ENCODE measurements at places on chromosomes 11 and 22.

GRCh38 chr22:31588970-31589675 is 72.9 kb downstream of the PISD start:
- no peak for DNase-seq

GRCh38 chr11:130817330-130817944 is 98.8 kb downstream of the SNX19 start:
- no peak for DNase-seq

- peak; percentile 98 for DNase-seq
Measured at GRCh38 chr11:108121274-108122155, at the start of gene ACAT1. ACAT1 (plus strand) TSS chr11:108121567; CDS start chr11:108121607, 40 bp downstream.

DNA sequence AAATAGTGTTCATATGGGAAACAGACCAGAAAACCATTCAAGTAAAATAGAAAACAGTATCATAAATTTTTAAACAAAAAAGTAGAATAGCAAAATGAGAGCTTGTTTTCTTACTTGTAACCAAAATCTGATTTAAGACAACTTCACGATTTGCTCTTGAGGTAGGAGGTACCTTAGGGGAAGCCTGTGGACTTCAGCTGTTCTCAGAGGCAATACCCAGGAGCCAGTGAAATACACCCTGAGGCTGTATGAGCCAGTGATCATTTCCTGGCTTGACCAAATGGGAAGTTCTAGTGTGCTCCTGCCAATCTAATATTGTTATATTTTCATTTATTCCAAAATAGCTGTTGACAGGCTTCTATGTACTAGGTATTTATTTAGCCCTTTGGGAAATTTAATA is 104.8 kb downstream of the ARHGAP42 start:
- no peak for DNase-seq

DNA sequence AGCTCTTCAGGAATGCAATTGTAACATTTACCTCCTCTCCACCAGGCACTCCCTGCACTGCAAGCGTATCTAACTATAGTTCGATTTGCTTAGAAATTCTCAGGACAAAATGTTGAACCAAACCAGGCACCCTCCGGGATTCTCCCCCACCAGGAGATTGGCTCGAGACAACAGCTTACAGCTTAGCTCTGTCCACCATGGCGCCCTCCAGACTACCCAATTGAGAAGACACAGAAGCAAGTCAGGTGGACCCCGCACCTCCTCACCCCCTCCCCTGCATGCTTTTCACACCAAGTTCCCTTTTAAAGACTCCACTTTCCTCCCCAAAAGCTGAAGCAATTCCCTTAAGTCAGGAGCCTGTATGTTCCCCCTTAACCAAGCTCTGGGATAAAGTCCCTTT is 34.7 kb upstream of the RFPL3 start:
- DNase-seq, result no peak

GRCh38 chr22:23068096-23068831 is 2.1 kb upstream of the GNAZ start:
- no peak for DNase-seq

DNA sequence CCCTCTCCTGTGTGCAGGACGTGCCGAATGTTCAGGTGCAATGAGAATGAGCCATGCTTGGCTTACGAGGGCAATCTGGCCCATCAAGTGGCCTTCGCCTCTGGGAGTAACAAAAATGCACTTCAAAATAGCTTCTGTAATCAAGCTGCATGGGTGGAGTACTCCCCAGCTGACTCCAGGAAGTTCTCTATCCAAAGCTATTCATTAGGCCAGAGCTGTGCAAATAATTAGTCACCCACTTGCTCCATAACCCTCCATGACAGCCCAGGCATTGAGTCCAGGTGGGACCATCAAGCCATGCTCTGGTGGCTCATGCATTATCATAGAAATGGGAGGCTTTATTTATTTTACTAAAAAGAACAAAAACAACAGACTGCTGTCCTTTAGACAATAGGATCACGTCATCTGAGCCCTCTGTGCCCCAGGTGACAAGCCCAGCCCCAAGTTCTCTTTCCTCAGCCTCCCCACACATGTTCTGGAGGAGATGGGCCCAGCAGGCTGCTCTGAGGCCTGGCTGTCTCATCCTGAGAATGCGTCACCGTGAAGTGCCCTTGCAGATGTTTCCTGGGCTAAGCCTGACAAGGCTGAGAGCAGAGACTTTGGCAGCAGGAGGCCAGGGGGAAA is 244.7 kb downstream of the ETS1 start:
- DNase-seq, result no peak

DNA sequence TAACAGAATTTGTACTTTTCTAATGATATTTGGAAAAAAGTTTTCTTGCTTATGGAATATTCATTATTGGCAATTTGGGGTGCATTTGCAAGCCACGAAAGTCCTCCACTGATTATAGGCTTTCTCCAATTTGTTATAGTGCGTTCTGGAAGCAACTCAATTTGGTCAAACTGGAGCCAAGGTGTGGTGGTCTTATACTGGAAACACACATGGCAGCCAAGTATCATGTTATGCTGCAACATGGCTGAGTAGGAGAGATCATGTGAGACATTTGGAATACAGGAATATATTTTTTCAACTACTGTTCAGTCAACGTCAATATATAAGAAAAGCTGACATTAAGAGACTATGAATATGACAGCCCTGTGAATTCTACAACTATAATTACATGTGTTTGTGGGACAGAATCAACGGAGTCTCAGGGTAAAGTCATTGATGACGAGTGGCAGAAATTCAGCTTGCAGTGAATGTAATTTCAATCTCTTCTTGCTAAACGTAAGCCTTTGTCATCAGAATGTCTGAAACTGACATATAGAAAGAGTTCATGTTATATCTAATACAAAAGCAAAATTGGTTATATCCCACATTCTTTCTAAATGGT is 83.8 kb upstream of the FIBIN start:
- no peak for DNase-seq

DNA sequence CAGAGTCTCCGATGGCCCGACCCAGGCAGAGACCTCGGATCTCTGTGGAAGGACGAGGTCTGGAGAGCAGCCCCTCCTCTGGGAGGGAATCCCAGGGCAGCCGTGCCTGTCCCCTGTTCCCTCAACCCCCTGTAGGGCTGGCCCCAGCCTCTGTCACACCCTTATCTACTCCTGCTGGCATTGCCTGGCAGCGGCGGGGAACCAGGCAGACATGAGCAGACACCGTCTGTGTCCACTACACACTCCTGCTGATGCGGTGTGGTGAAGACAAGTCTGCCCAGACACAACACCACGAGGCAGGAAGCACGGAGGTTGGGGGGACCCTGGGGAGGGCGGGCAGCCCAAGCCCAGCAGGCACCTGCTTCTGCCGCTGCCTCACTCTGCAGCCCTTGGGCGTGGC is 52.5 kb upstream of the A4GALT start:
- no peak for DNase-seq

DNA sequence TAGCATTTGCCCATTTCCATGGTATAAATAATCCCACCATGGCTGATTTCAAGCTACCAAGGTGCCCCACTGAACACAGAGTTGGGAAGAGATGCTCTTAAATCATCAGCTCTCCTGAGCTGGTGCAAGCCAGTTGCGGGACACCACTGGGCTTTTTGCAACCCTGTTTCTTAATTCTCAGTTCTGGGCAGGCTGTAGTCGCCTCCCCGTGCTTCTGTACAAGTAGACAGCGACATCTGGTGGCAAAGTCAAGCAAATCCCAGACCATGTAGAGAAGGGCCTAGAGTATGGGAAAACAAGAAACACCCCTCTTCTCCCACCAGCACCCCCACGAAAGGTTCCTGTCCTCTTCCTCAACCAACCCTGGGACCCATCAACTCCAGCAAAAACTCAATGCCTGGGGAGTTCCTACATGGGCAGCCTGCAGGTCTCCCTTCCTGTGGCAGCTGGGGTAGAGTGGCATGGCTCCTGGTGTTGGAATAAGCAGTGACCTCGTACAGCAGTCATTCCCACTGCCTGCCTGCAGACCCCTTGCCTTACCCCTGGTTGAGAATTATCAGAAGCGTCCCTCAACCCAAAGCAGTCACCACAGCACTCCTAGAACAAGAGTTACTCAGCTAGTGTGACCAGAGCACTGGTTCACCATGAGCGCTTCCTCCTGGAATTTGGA is 68.4 kb downstream of the IGLL5 start:
- peak; percentile 22 for DNase-seq

GRCh38 chr11:77410076-77410827 is 63.6 kb downstream of the PAK1 start:
- DNase-seq, result no peak

GRCh38 chr22:17266251-17266971 is 47.2 kb upstream of the ADA2 start:
- no peak for DNase-seq

- no peak for DNase-seq
Measured at GRCh38 chr11:100928426-100928825, 201.2 kb downstream of the PGR start.

DNA sequence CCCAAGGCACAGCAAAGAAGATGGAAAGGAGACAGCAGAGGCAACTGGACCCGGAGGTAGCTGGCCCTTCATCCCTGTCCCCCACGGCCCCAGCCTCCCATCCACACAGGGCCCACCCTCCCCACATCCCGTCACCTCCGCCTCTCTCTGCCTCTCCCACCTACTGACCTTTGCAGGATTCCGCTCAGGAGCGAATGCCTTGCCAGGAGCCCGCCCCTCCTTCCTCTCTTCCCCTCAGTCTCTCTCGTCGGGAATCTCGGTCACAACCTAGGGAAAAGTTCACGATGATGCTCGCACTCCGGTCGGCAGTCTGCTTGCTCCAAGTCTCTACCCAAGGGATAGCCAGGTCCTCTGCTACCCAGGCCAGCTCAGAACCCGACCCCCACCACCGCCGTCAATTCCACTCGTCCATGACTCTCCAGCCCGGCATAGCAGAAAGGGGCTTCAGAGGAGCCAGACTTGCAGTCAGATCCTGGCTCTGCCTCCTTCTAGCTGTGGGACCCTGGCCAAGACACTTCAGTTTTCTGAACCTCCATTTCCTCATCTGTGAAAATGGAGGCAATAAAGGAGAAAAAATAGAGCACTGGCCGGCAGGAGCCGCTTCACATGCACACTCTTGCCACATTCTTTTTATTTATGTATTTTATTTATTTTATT is 10.2 kb downstream of the AHNAK start:
- DNase-seq, result no peak

GRCh38 chr22:42397332-42398249 is 34.6 kb downstream of the NFAM1 start:
- DNase-seq, result peak; percentile 17

DNA sequence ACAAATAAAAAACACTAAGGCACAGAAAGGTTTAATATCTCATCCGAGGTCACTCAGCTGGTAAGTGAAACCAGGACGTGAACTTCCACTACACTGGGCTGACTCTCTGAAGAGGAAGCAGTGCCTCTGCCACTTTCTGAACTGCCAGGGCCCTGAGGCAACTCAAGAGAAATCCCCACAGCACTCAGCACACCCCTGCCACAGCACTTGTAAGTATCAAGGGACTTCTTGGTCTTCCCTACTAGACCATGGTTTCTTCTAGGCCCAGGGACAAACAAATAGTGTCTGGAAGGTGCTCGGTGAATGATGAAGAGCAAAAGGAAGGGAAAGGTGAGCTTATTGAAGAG is 49.7 kb downstream of the RPL27A start:
- DNase-seq, result no peak

GRCh38 chr11:128905345-128906184 is 14.4 kb downstream of the KCNJ5 start:
- no peak for DNase-seq

DNA sequence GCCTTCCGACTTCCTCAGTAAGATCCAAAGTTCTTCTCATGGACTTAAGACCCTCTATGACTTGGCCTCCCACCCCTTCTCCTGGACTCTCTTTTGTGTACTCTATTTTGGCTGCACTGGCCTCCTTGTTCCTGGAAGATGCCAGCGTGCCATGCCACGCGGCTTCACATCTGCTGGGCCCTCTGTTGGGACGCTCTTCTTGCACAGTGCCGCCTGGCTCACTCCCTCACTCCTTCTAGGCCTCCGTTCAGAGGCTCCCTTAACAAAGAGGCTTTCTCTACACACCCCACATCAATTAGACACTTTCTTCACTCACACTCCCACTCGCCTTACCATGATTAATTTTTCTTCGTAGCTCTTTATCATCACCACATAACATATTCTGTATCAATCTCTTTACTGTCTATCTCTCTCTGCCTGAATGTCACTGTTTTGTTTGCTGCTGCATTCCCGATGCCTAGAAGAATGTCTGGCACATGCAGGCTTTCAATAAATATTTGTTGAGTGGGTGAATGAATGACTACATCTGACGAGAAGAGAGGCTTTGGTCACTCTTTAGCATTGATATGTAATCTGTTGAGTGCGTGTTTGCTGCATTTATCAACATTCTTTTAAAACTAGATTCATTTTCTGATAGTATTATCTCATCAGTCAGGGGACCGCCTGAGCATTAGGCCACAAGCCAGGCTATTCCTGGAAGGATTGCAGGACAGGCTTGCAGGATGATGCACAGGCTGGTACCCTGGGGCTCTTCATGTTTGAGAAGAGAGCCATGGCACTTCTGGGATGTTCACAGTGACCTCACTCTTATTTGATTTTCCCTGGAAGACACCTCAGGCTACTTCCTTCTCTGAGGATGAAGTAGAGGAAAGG is 60.6 kb upstream of the AMPD3 start:
- DNase-seq, result no peak

DNA sequence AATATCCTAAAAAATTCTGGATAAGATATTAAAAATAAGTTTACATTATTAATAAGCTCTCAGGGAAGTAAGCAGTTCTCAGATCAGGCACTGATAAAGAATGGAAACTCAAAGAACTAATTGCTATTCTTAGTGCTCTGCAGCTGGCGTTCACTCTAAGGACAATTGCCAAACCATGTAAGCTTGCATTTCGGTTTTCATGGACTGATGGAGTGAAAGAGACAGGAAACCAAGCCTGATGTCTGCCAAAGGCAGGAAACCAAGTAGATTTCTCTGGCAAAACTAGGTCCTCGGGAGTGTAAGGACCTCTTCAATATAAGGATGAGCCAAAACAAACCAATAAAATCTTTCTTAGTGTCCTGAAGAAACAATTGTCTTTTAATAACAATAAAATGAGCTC is 355.2 kb downstream of the RAB38 start:
- DNase-seq, result no peak

GRCh38 chr11:18731441-18731840 is 5.5 kb upstream of the IGSF22 start:
- DNase-seq, result no peak

GRCh38 chr11:45457649-45458048 is 171.5 kb upstream of the SYT13 start:
- no peak for DNase-seq

GRCh38 chr11:118899296-118899688 is 15.6 kb downstream of the CXCR5 start:
- DNase-seq, result no peak

DNA sequence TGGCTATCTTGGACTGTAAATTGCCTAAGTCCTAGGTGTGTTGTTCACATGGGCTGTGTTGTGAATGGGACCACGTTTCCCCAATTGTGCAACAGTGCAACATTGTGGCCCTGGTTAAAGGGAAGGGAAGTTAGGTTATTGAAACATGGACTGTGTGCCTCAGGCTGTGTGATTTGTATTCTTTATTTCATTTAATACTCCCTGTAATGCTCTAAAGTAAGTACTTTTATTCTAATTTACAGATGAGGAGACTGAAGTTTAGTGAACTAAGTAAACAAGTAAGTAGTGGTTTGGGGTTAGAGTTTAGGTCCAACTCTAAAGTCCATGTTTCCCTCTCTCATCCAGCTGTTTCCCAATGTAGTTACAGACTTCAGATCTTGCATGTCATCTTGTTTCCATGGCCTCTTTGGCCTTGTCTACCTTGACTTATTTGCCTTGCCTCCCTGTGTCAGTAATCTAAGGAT is 77.7 kb downstream of the STIM1 start:
- no peak for DNase-seq

GRCh38 chr11:129946256-129946655 is 50.9 kb upstream of the NFRKB start:
- no peak for DNase-seq

GRCh38 chr11:27313157-27313821 is 49.7 kb downstream of the CCDC34 start:
- no peak for DNase-seq
